ENCODE measurements at places on chromosomes 5 and 9.

- no peak for DNase-seq
Observed at GRCh38 chr9:116288658-116289057, 135.1 kb downstream of the PAPPA start.

DNA sequence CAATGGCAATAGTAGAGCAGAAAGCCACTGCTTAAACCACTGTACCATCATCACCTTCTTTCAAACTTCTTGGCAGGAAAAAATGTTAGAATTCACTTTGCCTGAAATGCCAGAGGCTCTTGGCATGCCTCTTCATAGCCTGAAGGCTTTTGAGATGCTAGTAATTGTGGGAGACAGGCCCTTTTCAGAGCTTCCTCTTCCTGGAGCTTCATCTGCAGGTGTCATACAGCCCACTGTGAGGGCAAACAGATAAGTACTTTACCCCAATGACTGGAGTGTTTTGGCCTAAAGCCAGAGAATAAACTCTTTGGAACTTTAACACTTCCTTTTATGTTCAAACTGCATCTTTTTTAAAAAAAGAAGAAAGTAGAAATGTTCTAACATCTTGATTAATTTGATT lies 81.3 kb upstream of the TMEM171 start:
- peak; percentile 4 for DNase-seq

GRCh38 chr9:20243841-20244240 lies 378.5 kb downstream of the MLLT3 start:
- DNase-seq, result no peak

GRCh38 chr5:96809921-96810320 lies 2.2 kb upstream of the ERAP1 start:
- no peak for DNase-seq

- DNase-seq, result no peak
Observed at GRCh38 chr9:15426019-15426418, 3.3 kb downstream of the SNAPC3 start.

DNA sequence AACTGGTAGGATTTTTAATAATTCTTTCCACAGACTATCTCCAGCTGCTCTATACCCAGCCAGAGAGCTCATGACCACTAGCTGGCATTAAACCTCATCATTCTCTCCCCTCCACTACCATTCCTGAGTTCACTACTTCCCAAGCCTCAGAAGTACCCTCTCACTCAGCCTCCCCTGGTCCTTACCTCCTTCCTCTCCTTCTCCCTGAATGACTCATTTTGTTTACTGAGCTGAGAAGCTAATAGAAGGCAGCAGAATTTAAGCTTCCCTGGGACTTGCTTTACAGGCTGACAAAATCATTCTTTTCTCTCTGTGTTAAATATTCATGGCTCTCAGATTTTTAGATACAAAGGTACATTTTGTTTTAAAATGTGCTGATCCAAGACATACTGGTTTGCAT lies 305.4 kb downstream of the TLR4 start:
- no peak for DNase-seq

DNA sequence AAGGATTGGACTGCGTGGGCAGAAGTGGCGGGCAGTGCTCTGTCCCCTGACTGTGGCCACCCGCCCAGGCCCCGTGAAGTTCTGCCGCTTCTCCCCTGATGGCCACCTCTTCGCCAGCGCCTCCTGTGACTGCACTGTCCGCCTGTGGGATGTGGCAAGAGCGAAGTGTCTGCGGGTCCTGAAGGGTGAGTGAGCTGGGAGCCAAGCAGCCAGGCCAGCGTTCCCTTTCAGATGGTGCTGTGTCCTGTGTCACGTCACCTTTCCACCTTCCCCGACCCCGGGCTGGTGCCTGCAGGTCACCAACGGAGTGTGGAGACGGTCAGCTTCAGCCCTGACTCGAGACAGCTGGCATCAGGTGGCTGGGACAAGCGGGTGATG lies 2.3 kb downstream of the WDR38 start:
- DNase-seq, result no peak

DNA sequence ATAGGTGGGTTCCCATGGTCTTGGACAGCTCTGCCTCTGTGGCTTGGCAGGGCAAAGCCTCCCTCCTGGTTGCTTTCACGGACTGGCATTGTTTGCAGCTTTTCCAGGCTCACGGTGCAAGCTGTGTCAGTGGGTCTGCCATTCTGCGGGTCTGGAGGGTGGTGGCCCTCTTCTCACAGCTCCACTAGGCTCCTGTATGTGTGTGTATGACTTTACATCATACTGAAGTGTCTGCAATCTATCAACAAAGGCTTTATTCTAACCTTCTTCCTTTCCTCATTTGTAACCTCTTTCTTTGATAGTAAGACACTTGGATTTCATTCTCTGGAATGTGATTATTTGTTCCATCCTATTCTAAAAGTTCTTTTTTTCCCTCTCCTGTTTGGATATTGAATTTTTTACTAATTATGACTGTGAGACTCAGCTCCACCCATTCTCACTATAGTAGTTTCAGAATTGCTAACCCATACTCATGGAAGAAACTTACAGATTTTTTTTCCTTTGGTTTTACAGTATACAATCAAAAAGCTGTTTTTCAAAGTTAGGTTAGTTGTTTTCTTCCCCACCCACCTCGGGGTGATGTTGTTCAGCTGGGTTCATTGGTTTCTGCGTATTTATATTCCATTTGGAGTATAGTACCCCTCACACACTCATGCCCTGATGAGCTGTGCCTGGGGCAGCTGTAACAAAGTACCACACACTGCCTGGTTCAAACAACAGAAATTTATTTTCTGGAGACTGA lies 144.6 kb upstream of the OTULINL start:
- DNase-seq, result no peak

GRCh38 chr5:172283862-172284610 lies 472 bp upstream of the UBTD2 start:
- DNase-seq, result peak; percentile 46

DNA sequence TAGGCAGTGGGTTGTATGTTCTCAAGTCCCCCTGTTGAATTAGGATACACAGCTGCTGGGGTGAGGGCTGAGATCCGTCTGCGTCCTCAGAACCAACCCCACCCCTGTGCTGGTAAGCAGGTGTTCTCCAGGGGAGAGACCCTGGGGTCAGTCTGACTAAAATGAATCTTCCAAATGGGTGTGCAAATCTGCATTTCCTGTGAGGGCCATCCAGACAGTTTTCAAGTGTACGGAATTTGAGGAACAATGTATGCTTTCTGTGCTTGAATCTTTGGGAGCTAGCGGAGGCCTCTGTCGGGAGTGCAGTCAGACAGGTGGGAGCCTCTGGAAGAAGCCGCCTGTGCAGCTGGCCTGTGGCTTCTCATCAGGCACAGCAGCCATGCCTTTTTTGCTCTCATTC lies 122.9 kb downstream of the MACROH2A1 start:
- no peak for DNase-seq

- DNase-seq, result no peak
Observed at GRCh38 chr5:157471709-157472108, 11.7 kb downstream of the NIPAL4 start.

DNA sequence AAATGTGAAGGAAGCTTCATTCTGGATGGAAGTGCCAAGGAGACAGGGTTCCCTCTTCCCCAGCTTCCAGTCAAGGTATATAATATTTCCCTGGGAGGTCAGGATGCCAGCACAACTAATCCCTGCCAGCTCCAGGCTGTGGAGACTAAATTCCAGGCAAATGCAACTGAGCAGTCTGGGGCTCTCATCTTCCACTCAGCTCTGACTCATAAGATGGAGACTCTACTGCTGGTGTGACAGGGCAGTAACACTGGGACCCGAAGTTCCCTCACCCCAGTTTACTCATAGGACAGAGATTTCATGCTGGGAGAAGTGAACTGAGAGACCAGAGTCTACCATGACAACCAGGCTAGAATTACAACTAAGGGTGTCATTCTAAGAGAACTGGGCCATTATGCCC lies 235.4 kb downstream of the FSTL4 start:
- no peak for DNase-seq

- DNase-seq, result no peak
Observed at GRCh38 chr5:140145818-140146522, 20.2 kb downstream of the IGIP start.

DNA sequence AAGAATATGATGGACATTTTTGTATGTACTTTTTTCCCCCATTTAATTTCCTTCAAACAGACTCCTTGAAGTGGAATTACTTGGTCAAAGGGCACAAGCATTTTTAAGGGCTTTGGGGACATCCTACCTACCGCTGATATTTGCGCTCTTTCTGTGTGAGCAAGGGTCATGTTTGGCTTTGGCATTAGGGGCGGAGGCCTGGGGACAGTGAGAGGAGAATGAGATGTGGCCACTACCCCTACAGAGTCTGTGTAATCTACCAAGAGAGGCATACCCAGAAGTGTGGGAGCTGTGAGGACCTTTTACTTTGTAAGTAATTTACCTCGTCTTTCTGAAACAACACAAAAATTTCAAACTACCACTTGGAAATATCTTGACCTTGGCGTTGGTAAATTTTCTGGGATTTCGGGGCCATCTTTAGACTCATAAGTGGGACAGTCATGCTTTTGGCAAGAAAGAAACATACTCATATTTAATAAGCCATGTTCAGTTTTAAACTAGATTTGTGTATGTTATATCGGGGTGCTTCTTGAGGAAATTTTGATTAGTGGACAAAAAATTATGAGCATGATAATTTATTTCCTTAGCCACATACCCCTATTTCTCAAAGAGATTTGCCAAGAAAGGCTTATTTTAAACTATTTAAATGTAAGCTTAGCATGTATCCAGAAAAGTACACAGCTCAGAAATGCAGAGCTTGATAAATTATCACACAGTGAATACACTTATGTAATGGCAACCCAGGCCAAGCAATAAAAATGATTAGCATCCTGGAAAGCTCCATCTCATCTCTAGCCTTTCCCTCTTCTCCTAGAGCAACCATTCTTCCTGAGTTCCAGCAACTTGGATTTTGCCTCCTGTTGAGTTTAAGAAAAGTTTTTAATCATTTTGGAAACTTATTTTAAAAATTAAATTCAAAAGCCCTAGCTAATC lies 63.6 kb downstream of the ARHGAP26 start:
- DNase-seq, result no peak

DNA sequence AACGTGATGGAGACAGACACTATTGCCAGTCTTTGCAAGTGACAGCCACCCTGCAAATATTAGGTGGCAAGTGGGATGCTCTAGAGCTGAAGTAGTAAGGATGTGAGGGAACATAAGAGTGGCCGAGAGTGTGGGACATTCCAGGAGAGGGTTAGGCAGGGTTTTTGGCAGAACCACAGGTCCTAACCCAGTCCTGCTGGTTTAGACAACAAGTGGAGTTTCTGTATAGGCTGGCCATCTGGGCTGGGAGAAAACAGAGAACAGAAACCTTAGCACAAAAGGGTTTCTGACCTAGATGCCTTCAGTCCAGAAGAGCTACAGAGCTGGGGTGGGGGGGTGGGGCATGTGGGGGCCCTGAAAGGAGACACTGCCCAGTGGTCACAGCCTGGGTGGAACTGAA lies 107.4 kb downstream of the TMEM174 start:
- no peak for DNase-seq

- DNase-seq, result no peak
Observed at GRCh38 chr5:32842813-32843530, 131.9 kb downstream of the NPR3 start.

DNA sequence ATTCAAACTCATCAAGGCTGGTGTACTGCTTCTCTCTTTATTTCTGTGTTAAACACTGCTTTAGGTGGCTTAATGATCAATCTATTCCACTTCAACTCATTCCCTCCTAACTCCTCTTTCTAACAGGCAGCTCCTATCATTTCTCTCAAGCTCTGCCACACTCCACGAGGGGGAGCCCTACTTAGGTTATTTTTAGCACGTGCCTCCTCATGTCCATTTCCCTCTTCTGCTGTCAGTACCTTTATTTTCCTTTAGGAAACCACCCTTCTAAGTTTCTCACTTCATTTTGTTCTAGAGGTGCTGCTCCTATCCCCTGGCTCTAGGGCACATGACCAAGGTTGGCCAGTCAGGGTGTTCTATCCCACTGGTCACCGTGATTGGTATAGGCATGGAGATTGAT lies 6.7 kb upstream of the BRINP1 start:
- DNase-seq, result peak; percentile 18

GRCh38 chr9:117302487-117302886 lies 112.4 kb downstream of the ASTN2 start:
- DNase-seq, result no peak

- DNase-seq, result no peak
Observed at GRCh38 chr5:50595199-50595598, 71.2 kb upstream of the PARP8 start.

DNA sequence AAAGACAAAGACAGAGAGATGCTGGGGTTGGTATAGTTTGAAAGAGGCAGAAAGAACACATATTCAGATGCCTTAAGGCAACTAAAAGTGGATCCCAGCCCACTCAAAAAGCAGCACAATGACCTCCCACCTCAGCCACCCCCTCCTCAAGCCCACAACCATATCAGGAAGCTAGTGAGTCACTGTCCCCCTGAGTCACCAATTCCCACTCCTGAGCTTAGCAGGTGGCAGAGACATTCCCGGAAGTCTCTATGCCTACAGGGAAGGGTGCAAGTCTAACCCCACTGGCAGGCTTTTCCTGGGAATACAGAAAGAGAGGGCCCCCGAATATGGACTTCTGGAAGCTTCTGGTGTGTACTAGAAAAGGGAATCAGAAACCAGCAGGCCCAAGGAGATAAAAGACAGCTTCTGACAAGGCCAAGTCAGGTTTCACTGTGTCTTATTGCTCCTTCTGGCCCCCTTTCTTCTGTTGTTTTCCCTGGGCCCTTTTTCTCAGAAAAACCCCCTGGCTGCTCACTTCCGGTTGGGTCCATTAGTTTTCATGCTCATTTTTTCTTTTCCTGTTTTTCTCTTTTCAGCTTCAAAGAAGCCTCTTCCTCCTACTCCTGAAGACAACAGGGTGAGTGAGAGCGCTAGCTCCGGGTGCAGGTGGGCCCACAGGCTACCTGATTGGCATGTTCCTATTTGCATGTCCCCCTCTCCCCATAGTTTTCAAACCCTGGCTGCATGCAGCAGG lies 36.8 kb downstream of the ITK start:
- DNase-seq, result no peak

DNA sequence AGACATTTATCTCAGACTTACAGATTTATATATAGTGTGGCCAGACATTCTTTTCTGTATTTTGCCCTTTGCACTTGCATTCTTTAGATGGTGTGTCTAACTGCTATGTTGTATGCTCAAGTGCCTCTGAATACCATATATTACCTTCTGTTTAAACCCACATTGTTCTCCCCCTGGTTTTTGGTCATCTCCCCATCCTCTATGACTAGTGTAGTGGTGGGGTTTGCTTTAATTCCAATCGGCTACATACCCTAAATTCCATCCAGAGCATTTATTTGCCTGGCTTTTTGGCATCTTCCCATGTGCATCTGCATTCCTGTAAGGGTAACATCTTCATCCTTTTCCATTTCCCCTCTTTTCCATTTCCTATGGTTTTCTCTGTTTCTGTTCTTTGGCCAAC lies 271.0 kb upstream of the SLC30A5 start:
- no peak for DNase-seq

GRCh38 chr5:133820507-133820906 lies 147.9 kb downstream of the C5orf15 start:
- no peak for DNase-seq

DNA sequence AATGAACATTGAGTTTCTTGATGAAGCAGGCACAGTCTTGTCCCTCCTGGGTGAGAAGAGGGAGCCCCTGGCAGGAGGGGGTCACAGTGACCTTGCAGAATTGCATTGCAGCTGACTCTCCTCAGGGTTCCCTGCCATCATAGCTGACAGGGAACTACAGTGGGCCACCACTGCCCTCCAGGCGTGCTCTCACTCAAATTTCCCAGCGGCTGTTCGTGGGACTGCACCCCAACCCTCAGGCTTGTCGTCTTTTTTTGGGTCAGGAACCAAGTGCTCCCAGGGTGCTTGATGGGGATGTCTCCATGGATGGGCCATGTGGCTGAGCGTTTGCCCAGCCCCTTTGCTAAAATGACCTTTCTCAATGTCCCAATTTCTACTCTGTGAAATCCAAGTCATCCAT lies 215.8 kb downstream of the MELK start:
- DNase-seq, result no peak

GRCh38 chr9:130241198-130241535 lies 24.4 kb upstream of the HMCN2 start:
- DNase-seq, result no peak
